ENCODE measurements at places on chromosomes 11 and 22.
A peak's percentile ranks its signal among the peaks of the same experiment; 100 is the strongest.

- no peak for DNase-seq
Measured at GRCh38 chr11:27945348-27945747, 162.6 kb downstream of the KIF18A start.

- peak; percentile 50 for DNase-seq
Measured at GRCh38 chr22:49992921-49993648, 19.5 kb downstream of the IL17REL start.

DNA sequence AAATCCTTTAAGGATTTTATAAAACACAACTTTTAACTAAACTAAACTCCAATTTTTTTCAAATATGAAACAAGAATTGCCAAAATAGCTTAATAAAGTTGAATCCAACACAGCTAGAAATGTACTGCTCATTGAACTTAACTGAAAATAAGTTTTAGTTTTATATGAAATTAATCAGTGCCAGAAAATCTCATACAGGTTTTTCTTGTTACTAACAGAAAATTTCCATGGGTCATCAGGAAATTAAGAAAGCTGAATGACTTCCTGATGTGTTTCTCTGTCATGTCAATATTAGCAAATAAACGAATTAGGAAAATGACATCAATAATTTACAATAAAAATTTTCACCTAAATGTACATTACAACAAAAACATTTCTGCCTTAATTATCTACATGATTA is 3.5 kb downstream of the CCDC73 start:
- DNase-seq = no peak

- no peak for DNase-seq
Measured at GRCh38 chr22:34805771-34806170, 260.2 kb upstream of the ISX start.

DNA sequence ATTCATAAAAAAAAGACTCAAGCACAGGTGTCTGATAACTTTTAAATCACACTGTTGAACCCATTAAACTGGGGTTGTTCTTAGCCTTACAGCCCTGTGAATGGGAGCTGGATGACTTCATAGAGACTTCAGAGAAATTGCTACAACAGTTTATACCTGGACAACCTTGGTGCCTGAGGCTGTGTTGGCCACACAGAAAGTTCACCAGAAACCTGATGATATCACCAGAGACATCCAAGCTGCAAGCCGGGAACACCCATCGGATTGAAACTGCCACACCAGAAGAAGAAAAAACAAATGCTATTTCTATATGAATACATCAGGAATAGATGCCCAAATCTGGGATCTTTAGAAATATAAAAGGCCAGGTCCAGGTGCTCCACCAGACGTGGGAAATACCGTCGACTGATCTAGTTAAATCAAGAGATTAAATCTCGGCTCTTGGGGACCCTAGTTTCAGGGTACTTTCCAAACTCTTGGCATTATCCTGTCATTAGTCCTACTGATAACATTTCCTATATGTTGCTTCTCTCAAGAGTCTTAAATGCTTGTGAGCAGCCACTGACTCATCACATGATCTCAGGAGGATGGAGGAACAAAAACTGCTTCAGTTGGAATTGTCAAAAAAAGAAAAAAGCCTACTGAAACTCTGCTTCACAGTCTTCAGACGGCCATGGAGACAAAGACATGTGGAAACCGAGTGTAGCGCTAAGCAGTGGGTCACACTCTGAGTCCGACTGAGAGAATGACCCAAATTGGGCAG is 28.6 kb upstream of the APOL5 start:
- no peak for DNase-seq

GRCh38 chr11:18408558-18409291 is 3.4 kb upstream of the LDHC start:
- DNase-seq = peak; percentile 63

- DNase-seq = no peak
Measured at GRCh38 chr22:17767233-17768065, 6.8 kb downstream of the BID start.

GRCh38 chr11:123190518-123190917 is 4.5 kb downstream of the CLMP start:
- no peak for DNase-seq

- DNase-seq = no peak
Measured at GRCh38 chr11:55106391-55106790, 155.6 kb upstream of the TRIM48 start.

DNA sequence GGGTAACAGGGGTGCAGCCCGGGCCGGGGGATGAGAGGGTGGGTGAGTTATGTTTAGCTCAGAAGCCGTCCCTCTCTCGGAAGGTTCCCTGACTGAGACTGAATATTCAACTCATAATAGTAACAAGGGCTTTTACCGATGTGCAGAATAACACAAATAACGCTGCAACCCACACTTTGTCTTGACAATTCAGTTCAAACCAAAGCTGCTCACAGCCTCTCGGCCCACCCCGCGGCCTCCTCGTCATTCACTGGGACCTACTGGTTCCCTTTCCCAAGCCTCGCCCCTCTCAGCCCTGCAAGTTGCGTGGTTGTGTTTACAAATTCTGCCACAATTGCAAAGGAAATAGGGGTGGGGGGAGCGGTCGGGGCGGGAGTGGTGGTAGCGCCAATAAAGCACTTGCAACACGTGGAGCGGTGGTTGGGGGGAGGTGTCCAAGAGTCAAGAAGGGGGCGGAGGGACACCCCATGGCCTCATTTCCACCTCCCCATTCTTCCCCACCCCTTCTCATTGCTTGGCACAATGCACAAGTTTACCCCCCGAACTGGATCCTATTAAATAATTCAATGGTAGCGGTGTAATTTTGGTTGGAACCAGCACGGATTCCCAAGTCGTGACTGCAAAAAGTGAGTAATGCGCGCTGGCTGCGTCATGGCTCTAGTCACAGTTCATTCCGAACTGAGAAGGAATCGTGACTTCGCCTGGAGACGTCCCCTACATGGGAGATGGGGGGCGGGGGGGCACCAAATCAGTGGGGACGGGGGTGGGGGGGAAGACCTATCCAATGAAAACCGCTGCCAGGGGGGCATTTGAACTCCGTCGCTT is 102.0 kb upstream of the HSD17B12 start:
- DNase-seq = peak; percentile 71

GRCh38 chr11:123773959-123774358 is 19.6 kb upstream of the OR6X1 start:
- DNase-seq = no peak

DNA sequence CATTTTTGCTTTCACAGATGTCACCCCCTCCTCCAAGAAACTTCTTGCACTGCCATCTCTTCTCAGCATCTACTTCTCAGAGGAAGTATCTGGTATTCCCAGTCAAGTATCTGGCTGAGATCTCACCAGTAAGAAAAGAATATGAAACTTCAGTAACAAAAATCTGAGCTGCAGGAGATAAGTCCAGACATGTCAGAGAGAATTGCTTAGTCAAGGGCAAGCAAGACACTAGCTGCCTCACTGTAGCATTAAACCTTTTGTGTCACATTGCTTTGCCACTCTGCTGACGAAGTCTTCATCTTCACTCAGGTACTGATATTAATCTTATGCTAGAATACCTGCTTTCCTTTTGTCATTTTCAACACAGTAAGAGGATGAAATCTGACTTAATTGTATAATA is 70.6 kb upstream of the ZC3H12C start:
- no peak for DNase-seq

GRCh38 chr11:22461626-22462025 is 123.4 kb downstream of the SLC17A6 start:
- DNase-seq = peak; percentile 44

DNA sequence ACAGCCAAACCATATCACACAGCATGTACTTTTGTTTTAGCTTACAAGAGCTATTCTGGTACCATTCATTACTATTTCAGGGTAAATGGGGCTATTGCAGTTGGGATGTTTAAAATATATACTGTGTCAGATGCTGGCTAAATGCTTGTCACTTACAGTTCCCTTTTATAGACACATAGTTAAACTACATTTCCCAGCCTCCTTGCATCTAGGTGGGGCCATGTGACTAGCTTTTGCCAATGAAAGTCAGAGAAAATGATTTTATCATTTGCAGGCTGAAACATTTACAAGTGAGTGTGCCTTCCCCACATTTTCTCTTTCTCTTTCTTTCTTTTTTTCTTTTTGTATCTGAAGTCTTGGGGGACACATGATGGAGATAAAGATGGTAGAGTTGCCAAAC is 7.8 kb upstream of the IFTAP start:
- no peak for DNase-seq

DNA sequence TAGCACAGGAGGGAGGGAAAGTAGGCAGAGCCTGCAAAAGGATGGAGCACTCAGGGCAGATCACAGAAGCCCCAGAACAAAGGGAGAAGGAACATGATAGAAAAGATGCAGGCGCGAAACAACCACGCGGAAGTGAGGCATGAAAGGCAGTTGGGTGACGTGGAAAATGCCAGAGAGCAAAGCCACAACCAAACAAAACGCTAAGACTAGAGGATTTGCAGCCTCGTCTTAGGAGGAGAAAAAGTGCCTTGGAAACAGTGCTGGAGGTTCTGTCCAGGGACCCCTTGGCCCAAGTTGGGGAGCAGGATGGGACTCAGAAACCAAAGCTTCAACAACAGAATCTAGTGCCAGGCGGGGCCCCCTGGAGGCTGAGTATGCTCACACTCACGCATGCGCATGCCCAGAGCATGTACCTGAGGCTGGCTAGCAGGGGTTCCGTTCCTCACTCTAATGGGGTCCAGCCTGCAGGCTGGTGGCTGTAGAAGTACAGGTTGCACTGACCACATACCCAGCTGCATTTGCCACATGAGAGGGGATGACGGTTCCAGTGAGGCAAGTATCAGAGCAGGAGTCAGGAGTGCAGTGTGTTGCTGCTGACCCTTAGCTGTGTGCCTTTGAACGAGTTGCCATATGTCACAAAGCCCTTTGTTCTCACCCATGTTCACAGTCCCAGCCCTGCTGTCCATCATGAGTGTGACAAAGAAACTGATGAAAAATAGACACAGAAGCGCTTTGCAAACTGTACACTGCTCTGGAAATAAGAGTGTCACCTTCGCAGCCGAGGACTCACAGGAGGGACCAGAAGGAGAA is 568.6 kb upstream of the CADM1 start:
- peak; percentile 12 for DNase-seq

DNA sequence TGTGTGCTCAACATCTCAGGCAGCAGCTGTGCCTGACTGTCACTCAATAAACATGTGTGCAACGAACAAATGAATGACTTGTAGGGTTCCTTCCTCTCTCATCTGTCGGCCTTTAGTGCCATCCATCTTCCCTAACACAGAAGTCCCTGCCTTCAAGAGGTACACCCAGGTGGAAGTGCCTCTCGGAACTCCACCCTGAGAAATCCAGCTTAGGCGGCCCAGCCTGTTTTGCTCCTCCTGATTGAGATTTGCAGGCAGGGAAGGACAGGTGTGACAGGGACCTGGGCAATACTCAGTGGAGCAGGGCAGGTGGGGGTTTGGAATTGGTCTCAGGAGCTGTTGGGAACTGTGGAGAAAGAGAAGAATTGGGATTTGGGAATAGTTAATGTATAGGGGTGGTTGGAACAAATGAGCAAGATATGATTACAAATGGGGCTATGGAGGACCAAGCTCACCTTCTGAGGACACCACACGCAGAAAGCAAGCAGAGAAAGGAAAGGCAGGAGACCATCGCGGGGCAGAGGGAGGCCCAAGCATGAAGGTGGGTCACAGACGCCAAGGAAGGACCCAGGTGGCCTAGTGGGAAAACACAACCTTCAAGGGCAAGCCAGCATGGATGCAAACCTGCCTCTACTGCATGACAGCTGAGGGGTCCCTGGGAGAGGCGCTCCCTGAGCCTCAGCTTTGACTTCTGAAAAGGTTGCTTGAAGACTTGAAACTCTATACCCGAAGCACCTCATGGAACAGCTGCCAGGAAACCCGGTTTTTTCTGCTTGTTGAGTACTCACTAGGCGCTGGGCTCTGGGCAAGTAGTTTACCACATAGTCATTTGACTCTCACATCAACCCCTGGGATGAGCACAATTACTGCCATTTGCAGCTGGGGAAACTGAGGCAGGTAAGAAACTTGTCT is 40.9 kb upstream of the ANO1 start:
- no peak for DNase-seq

- DNase-seq = no peak
Measured at GRCh38 chr11:125951731-125952130, 5.9 kb downstream of the VSIG10L2 start.

- DNase-seq = peak; percentile 39
Measured at GRCh38 chr11:35515224-35515623, 10.2 kb downstream of the PAMR1 start.

GRCh38 chr22:48205790-48206189 is 1443.3 kb downstream of the TBC1D22A start:
- DNase-seq = no peak

DNA sequence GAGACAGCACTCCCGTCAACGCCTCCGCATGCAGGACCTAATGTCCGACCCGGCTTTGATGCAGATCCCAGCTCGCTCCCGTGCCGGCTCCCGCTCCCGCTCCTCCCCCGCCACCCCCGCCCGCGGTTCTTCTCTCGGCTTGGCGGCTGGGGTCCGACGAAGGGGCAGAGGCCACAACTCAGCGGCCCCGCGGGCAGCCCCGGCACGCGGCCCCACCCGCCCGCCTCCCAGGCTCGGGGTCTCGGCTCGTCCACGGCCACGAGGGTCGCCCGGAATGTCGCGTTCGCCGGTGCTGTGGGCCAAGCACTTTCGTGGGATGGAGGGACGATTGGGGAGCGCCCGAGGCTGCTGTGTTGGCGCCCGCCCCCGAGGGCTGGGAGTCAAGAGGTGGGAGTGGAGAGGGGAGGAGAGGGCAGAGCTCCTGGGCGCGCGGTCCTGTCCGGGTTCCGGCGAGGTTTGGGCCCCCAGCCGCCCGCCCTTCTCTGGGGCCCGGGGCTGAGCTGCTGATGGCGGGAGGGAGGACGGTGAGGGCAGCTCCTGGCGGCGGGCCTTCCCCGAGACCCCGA is 5.3 kb upstream of the TBX1 start:
- no peak for DNase-seq

GRCh38 chr11:55497068-55497467 is 57.2 kb upstream of the OR4C15 start:
- no peak for DNase-seq

- DNase-seq = no peak
Measured at GRCh38 chr11:36449561-36450096, 60.4 kb downstream of the TRAF6 start.

GRCh38 chr11:57597461-57597915 is at the start of gene SERPING1:
Gene SERPING1, plus strand, starts transcription at chr11:57597685. Its CDS starts 586 bp downstream, at chr11:57598271.
- DNase-seq = no peak

GRCh38 chr11:88102598-88102934 is 72.7 kb downstream of the RAB38 start:
- no peak for DNase-seq

GRCh38 chr11:111392552-111392951 is 13.5 kb upstream of the POU2AF1 start:
- DNase-seq = no peak

GRCh38 chr22:32589007-32589406 is 114.4 kb downstream of the FBXO7 start:
- DNase-seq = no peak

Measured in M059J (cell line).